ENCODE measurements at places on chromosomes 16 and 17. TPM values are rescaled to one million over a fixed set of nuclear protein-coding genes. Genes with fewer than 3 reads are reported as not detected.

JPH3 gene
- total RNA-seq, result 2.3 TPM

ABCA6 gene
- total RNA-seq, result not detected

EVPL gene
- 15.7 TPM for total RNA-seq

C1QTNF8 gene
- total RNA-seq, result not detected
